ENCODE measurements at places on chromosomes 4 and X.

DNA sequence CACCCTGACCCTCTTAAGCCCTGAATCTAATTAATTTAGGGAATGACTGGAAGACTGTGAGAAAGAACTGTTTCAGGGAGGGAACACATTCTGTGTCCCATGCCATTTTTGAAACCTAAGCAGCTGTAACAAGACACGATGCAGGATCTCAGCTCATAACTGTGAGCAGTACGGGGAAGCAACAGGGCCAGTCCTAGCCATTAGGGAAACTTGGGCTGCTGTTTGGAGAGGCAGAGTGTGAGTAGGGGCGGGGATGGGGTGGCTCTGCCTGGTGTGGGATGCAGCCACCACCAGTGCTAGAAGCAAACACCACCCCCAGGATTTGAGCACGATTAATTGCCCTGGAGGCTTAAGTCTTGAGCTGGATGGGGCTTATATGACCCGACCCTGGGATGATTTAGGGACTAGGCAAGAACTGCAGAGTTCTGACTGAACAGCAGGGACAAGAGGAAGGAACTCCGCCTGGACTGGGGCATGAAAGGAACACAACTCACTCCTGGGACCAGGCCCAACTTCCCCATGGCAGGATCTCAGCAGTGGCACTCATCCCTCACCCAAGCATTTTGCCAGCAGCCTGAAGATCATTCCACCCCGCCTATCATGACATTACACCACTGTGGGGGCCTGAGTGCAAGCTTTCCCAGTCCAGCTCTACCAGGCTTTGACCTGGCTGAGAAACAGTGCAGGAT is 43.1 kb downstream of the ATRX start:
- DNase-seq = no peak

- DNase-seq = no peak
These were observed 318.2 kb downstream of the PPP1R2C start for GRCh38 chrX:42459735-42460134.

GRCh38 chr4:156771171-156771837 is 200.3 kb downstream of the PDGFC start:
- DNase-seq = no peak

DNA sequence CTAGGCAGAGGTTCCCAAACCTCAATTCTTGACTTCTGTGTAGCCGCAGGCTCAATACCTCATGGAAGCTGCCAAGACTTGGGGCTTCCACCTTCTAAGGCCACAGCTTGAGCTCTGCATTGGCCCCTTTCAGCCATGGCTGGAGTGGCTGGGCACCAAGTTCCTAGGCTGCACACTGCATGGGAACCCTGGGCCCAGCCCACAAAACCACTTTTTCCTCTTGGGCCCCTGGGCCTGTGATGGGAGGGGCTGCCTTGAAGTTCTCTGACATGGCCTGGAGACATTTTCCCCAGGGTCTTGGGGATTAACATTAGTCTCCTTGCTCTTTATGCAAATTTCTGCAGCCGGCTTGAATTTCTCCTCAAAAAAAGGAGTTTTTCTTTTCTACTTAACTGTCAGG is 14.0 kb upstream of the LOC101059915 start:
- DNase-seq = no peak

DNA sequence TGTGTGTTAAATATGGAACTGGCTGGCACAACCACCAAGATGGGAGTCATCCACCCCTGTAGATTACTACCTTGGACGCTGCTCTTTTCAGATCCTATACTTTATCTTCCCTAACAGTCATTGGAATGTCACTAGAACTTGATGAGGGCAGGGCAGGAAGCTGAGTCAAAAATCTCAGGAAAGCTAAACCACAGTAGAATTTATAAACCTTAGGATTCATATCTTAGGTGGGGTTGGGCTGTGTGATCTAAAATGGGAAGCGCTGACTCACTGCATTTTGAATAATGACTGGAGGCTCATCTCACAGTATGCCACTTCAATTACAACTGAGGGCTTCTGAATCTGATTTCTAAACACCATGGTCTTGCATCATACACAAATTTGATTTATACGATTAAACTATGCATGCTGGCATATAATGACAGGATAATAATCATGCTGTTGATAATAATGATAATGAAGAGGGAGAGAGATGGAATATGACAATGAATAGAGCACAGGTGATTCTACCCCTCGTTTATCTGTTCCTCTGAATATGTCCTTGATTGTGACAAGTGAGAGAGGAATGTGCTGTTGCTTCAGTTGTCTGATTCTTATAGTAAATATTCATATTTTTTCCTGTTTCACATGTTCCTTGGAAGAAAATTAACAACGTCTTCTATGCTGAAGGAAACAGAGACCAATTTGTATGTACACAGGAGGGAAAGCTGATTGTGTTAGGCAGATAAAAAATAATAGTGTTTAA is 270.3 kb upstream of the HS3ST1 start:
- DNase-seq = no peak

- DNase-seq = no peak
These were observed 54.5 kb downstream of the TRIM2 start for GRCh38 chr4:153258750-153259149.

DNA sequence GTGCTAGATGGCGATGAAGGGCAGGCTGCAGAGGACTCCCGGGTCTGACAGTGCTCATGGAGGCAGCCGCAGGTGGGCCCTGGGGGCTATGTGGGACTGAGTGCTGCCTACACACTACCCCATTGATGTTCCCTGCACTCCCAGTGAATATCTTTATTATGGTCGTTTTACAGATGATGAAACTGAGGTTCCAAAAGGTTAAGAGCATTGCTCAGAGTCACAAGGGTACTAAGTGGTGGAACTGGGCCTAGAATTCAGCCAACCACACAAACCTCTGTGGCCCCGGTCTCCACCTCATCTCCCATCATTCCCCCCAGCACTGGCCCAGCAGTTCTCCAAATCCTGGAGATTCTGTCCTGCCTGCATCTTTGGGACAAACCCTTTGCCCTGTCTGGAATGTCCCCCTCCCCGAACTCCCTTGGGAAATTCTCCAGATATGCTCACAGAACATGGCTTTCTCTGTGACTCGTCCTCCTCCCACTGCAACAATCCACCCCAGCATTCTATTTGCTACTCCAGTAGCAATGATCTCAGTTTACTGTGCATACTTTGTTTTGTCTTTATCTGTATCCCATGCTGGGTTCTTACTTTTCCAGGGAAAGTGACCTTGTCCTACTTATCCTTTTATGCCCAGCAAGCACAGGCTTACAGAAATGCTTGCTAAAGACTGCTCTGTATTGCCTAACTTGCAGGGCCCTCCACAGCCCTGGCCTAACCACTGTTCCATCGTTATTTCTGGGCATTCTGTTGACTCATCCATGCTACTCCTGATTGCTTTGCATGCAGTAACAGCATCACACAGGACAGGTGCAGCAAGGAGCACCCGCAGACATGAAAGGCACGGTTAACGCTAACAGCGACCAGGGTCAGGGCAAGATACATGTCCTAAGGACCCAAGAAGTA is 14.0 kb downstream of the PNMA6F start:
- DNase-seq = no peak

GRCh38 chr4:18404642-18405041 is 383.1 kb upstream of the LCORL start:
- DNase-seq = no peak

- DNase-seq = no peak
These were observed 370.8 kb downstream of the FSTL5 start for GRCh38 chr4:161792991-161793390.

Measured in stimulated activated CD8-positive, alpha-beta memory T cell treated with anti-CD3 and anti-CD28 coated beads, Interleukin-15, amount 100 ng/mL, for 48 hours (primary cell).